Natural killer cell treated with Interleukin-12 subunit alpha and Interleukin-12 subunit beta and Interleukin-15 and Interleukin-18, amount 100 ng/mL, for 72 hours (primary cell): ENCODE measurements at places on chromosomes 7 and 10.

GRCh38 chr10:72106154-72106849, 18.0 kb upstream of the SPOCK2 start:
- H3K4me1 ChIP-seq, result peaks cover 14% of the 10 kb centered on the region
- H3K27me3 ChIP-seq, result no peaks in the 10 kb centered on the region
- H3K4me3 ChIP-seq, result peak overlapping the region; percentile 64
- DNase-seq, result no peak
- H3K36me3 ChIP-seq, result peaks cover 11% of the 10 kb centered on the region

GRCh38 chr7:26038201-26038990, 113.6 kb upstream of the NFE2L3 start:
- no peaks in the 10 kb centered on the region for H3K36me3 ChIP-seq
- no peaks in the 10 kb centered on the region for H3K4me1 ChIP-seq
- H3K27ac ChIP-seq, result no peak overlapping the region
- H3K27me3 ChIP-seq, result peaks cover 37% of the 10 kb centered on the region
- no peak overlapping the region for H3K4me3 ChIP-seq
- DNase-seq, result no peak

- no peak overlapping the region for H3K27ac ChIP-seq
- H3K4me1 ChIP-seq, result no peaks in the 10 kb centered on the region
- no peak for DNase-seq
- H3K4me3 ChIP-seq, result no peak overlapping the region
These were observed 382.4 kb downstream of the ARL4A start for GRCh38 chr7:13069841-13070240.

- H3K27me3 ChIP-seq, result peaks cover 9% of the 10 kb centered on the region
- peak overlapping the region; percentile 3 for H3K4me3 ChIP-seq
These were observed 37.6 kb downstream of the AKR1C4 start for GRCh38 chr10:5234106-5234860.

- H3K4me1 ChIP-seq, result no peaks in the 10 kb centered on the region
- H3K36me3 ChIP-seq, result no peaks in the 10 kb centered on the region
- H3K27me3 ChIP-seq, result peaks cover 8% of the 10 kb centered on the region
- no peak overlapping the region for H3K4me3 ChIP-seq
These were observed 197.4 kb upstream of the PRPS1L1 start for GRCh38 chr7:18225067-18225466.

DNA sequence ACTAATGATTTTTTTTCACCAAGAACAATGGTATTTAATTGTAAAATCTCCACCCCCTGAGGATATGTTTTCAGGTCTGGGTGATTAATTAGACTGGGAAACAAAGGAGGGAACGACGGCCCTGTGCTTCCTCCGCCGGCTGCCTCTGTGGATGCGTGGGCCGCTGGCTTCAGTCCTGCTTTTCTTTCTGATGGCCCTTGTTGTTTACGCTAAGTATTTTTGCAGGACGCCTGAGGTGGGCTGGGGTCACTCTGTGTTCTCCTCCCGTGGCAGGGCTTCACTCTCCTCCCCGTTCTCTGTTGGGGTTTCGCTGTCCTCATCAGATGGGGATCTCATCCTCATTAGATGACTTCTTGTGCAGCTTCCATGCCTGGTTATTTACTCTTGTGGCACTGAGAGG, 5.2 kb upstream of the ACBD5 start:
- no peak overlapping the region for H3K4me3 ChIP-seq
- no peak overlapping the region for H3K27ac ChIP-seq
- H3K4me1 ChIP-seq, result peaks cover 19% of the 10 kb centered on the region
- no peak for DNase-seq
- H3K27me3 ChIP-seq, result no peaks in the 10 kb centered on the region

DNA sequence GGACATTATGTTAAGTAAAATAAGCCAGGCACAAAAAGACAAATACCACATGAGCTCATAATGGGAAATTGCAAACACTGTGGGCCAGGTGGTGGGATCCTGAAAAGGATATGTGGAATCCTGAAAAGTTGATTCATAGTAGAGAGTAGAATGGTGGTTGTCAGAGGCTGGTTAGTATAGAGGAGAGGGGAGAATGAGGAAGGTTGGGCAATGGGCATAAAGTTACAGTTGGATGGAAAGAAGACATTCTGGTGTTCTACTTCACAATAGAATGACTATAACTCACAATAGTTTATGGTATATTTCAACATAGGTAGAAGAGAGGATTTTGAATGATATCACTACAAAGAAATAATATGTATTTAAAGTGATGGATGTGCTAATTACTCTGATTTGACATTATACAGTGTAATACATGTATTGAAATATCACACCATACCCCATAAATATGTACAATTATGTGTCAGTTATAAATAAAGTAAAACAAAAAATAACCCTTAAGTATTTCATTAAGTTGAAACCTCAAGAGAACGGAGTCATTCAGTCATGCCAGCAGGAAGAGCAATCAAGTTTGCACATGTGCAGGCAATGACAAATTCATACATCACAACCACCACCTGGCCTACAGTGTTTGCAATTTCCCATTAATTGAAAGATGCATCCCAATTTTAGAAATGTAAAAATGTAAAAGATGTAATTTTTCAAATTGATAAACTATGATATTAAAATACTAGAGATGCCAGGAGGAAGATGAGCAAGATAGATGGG, 156.7 kb downstream of the MAGI2 start:
- DNase-seq, result no peak
- no peak overlapping the region for H3K27ac ChIP-seq

GRCh38 chr7:6022707-6023106, 8.5 kb upstream of the ANKRD61 start:
- no peak overlapping the region for H3K4me3 ChIP-seq
- peaks cover 26% of the 10 kb centered on the region for H3K4me1 ChIP-seq
- no peaks in the 10 kb centered on the region for H3K27me3 ChIP-seq
- H3K36me3 ChIP-seq, result peaks cover 45% of the 10 kb centered on the region

- H3K4me1 ChIP-seq, result peaks cover 9% of the 10 kb centered on the region
- peaks cover 19% of the 10 kb centered on the region for H3K27me3 ChIP-seq
- peak overlapping the region; percentile 35 for H3K4me3 ChIP-seq
- no peak overlapping the region for H3K27ac ChIP-seq
- no peak for DNase-seq
- no peaks in the 10 kb centered on the region for H3K36me3 ChIP-seq
These were observed 65.3 kb downstream of the OR13A1 start for GRCh38 chr10:45249978-45250693.

DNA sequence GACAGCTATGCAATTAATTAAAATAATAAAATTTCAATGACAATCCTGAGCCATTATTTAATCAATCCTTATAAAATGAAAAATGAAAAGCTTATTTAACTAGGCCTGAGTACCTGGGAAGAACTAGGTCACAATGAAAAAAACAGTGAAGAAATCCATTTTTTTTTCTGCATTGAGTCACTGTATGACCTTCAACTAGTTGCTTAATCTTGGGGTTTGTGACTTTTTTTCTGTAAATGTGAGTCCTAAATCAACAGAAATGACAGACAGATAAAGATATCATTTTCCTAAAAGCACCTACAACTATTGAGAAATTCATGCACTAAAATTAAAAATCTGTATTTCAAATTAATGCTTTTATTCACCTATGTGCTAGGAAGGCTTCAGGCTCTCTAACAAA, 96.8 kb downstream of the TMEM26 start:
- no peaks in the 10 kb centered on the region for H3K36me3 ChIP-seq
- peaks cover 9% of the 10 kb centered on the region for H3K27me3 ChIP-seq
- no peak overlapping the region for H3K27ac ChIP-seq

DNA sequence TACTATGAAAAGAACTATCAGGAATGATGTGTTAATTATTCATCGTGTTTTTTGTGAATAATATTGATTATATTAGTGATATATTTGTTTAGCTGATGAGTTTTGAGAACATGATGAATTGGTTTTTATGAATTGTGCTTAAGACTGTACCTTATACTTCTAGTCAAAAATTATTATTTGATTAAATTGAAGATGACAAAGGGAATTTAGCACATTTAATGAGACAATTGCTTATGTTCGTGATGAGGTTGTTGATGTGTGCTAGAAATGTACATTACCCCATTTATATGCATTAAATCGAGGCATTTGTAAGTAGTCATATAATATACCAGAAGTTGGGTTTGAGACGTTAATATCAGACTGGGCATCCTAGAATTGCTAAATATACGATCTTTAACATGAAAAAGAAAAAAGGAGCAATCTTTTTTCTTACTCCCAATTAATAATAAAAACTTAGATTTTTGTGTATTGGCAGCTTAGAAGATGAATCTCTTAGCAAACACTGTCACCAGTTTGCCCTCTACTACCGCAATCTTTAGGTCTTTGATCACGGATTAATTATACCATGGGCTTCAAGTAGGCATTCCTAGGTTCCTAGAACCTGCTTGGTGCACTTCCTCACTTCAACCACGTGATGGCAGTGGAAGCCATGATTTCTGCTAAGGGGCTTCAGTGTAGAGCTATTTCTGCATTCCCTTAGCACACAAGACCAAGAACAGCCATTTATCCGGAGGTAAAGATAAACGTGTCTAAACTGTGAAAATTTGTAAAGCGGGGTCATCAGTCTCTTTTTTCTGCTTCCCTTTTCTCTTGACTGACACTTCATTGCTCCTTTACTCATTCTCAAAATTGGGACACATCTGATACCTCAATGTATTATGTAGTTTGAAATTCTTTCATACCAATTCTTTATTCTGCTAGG, 1.6 kb downstream of the KLHDC10 start:
- no peaks in the 10 kb centered on the region for H3K36me3 ChIP-seq
- peak; percentile 79 for DNase-seq
- H3K4me1 ChIP-seq, result peaks cover 32% of the 10 kb centered on the region
- H3K27me3 ChIP-seq, result no peaks in the 10 kb centered on the region
- H3K4me3 ChIP-seq, result peak overlapping the region; percentile 98

GRCh38 chr7:107103369-107103768, 58.9 kb downstream of the PRKAR2B start:
- H3K36me3 ChIP-seq, result no peaks in the 10 kb centered on the region
- DNase-seq, result no peak
- H3K27me3 ChIP-seq, result peaks cover 2% of the 10 kb centered on the region
- peak overlapping the region; percentile 57 for H3K4me3 ChIP-seq

GRCh38 chr7:1197997-1198625, 34.6 kb upstream of the UNCX start:
- H3K27ac ChIP-seq, result no peak overlapping the region
- H3K4me3 ChIP-seq, result no peak overlapping the region
- H3K4me1 ChIP-seq, result no peaks in the 10 kb centered on the region

GRCh38 chr7:111730476-111731300, 168.4 kb upstream of the IMMP2L start:
- no peak overlapping the region for H3K4me3 ChIP-seq
- H3K4me1 ChIP-seq, result no peaks in the 10 kb centered on the region
- H3K27ac ChIP-seq, result no peak overlapping the region
- no peaks in the 10 kb centered on the region for H3K36me3 ChIP-seq

DNA sequence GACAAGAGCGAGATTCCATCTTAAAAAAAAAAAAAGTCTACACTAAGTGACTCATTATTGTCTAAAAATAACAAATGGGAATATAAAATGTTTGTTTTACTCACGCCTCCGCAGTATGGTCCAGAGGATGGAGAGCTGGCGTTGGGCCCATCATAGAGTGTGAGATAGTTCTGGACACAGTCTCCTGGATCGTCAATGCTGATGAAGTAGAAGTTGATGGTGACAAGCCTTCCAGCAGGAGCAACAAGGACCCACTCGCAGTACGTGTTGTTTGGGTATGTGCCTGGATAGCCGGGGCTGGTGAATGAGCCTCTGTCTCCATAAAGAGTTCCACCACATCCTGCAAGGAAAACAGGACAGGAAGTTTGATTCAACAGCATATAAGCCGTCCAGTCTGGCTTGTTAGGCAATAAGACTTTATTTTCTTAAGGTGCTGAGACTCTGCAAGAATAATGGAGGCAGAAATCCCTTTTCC, 11.5 kb upstream of the RSU1 start:
- H3K4me3 ChIP-seq, result no peak overlapping the region
- no peak for DNase-seq
- H3K27ac ChIP-seq, result no peak overlapping the region

DNA sequence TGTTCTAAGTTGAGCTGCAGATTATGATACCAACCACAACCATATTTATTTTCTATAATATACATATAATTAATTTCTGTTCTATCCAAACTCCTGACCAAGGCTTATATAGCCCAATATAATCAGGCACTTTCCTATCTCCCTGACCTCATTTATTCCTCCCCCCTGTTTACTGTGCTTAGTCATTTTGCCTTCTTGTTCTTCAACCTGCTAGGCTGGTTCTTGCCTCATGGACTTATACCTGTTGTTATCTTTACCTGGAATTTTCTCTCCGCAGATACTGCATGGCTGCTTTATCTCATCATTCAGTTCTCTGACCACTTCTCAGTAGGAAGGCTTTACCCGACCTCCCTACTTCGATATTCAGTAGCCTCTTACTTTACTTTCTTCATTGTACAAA, 24.9 kb upstream of the FAM3C start:
- H3K27me3 ChIP-seq, result no peaks in the 10 kb centered on the region
- H3K36me3 ChIP-seq, result no peaks in the 10 kb centered on the region
- no peak overlapping the region for H3K4me3 ChIP-seq

GRCh38 chr7:41125343-41125742, 577.5 kb downstream of the INHBA start:
- H3K4me3 ChIP-seq, result no peak overlapping the region
- no peaks in the 10 kb centered on the region for H3K36me3 ChIP-seq
- DNase-seq, result no peak
- H3K27ac ChIP-seq, result no peak overlapping the region

- H3K4me1 ChIP-seq, result no peaks in the 10 kb centered on the region
- DNase-seq, result no peak
- H3K27ac ChIP-seq, result no peak overlapping the region
These were observed 44.8 kb upstream of the EMX2 start for GRCh38 chr10:117497736-117498135.

- no peak for DNase-seq
- H3K4me3 ChIP-seq, result no peak overlapping the region
- H3K27ac ChIP-seq, result no peak overlapping the region
- no peaks in the 10 kb centered on the region for H3K4me1 ChIP-seq
These were observed 16.3 kb upstream of the BTBD16 start for GRCh38 chr10:122254831-122255230.

DNA sequence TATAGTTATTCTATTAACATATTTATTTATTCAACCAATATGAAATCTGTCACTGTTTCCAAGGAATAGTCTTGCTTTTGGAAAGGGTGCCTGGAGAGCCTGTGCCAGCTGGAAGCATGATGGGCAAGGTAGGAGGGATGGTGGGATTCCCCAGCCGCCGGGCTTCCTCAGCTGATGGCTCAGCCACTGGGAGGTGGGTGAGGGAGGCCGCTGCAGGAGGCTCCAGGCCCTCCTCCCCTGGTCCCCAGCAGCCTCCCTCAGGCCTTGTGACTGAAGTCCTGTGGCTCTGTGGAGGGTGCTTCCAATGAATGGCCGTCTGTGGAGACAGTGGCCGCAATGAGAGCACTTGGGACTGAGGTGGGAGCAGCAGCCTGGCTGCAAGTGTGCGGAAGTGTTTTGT, 27.0 kb downstream of the SPAG6 start:
- peaks cover 2% of the 10 kb centered on the region for H3K27me3 ChIP-seq
- no peak overlapping the region for H3K27ac ChIP-seq
- peaks cover 22% of the 10 kb centered on the region for H3K4me1 ChIP-seq
- no peaks in the 10 kb centered on the region for H3K36me3 ChIP-seq

DNA sequence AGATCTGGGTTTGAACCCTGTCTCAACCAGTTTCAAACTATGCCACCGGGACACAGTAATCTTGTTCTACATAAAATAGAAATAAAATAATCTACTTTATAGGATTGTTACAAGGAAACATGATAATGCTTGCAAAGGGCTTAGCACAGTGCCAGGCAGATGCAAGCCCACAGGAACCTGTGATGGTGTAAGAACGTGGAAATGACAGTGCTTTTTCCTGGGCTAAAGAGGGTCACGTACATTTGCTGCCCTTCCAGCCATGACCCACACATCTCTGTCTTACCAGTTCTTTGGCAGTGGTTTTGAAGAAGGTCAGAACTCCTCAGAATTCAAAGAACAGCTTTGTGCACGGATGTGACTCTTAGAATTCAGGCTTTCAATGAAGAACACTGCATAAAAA, 282.9 kb downstream of the CSTF2T start:
- no peak overlapping the region for H3K4me3 ChIP-seq
- no peaks in the 10 kb centered on the region for H3K36me3 ChIP-seq
- DNase-seq, result no peak
- H3K27ac ChIP-seq, result no peak overlapping the region
- H3K27me3 ChIP-seq, result no peaks in the 10 kb centered on the region
